Hindlimb muscle (tissue), 1 donor: ENCODE measurements at places on chromosomes 1 and 21.

DNA sequence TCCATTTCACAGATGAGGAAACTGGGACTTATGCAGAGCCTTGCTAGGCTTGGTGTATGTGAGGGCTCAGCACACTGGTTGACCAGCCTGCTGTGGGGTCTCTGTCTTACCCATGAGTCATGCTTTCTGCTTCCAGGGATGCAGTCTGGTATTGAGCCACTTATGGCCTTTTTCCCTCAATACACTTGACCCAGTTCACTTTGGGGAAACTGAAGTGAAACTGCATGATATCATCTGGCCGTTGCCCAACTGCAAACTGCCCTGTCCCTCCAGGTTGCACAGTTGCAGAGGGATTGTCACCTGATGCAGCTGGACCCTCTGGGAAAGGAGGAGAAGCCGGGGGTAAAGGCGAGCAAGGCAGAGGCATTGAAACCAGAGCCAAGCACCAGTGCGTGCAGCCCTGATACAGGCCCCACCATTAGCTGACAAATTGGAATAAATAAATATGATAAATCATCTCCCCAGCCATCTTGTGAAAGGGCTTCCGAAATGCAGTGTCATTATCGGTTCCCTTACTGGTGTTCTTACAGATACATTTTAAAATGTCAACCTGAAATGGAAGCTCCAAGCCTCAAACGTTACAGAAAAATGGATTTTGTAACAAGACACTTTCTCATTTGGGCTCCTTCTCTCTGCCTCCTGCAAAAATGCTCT, 39.3 kb upstream of the DUSP10 start:
- no peak for DNase-seq

GRCh38 chr1:235659186-235659771, 9.7 kb upstream of the GNG4 start:
- no peak for DNase-seq

DNA sequence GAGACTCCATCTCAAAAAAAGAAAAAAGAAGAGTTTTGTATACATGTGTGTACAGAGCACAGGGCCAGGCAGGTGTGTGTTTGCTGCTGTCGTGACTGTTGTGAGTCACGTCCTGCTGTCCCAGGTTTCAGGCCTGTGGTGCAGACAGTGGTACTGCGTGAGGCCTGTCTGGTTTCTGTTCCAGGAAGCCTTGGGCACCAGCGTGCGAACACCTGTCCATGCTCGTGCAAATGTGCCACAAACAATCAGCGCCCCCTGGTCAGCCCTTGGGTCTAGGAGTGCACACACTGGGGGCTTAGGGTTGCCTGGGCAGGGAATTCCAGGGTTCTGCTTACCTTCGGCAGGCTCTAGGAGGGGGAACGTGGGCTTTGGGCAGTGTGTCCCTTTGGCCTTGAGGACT, 16.9 kb downstream of the GPR157 start:
- no peak for DNase-seq

- no peak for DNase-seq
These were observed 244.2 kb upstream of the HOOK1 start for GRCh38 chr1:59570524-59570923.

DNA sequence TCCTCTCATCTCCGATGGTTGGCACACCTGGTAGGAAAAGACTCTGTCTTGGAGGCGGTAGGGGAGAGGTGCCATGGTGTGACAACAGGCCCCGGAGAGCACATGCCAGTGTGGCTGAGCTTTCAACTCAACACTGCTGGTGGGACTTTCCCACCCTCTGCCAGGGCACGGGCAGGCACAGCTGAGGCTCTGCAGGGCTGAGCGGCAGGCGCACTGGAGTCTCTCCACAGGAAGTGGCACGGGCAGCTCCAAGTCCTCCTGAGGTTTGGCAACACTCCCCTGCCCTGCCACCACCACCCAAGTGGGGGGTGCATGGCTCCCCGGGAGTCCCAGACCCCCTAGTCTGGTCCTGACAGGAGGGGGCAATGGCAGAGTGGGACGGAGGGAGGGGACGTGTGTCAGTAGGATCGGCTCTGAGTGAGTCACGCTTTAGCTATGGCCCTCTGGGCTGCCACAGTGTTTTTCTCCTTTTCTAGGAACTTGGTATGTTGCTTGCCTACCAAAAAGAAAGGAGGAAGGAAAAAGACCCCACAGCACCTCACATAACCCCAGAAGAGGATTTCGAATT, 27.3 kb upstream of the EVA1B start:
- DNase-seq: no peak

GRCh38 chr1:103254691-103255090, 146.4 kb upstream of the COL11A1 start:
- no peak for DNase-seq

GRCh38 chr1:32724678-32725614, 22.4 kb upstream of the SYNC start:
- no peak for DNase-seq

DNA sequence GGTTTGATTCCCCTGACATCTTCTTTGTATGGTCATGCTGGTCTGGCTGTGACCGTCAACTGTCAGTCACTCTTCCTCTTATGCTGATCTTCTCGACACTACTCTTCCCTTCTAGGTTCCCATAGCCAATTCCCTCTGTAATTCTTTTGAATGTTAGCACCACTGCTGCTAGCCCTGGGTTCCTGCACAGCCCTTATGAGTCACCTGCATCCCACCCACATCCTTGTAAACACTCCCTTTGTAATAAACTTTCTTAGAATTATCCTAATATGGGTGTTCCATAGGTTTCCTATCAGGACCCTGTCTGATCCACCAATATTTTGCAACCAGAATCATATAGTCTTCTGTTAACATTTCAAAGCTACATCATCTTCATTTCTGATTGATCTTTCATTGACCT, 37.1 kb downstream of the JUN start:
- no peak for DNase-seq

GRCh38 chr1:234512451-234512861, 33.5 kb upstream of the TARBP1 start:
- no peak for DNase-seq

DNA sequence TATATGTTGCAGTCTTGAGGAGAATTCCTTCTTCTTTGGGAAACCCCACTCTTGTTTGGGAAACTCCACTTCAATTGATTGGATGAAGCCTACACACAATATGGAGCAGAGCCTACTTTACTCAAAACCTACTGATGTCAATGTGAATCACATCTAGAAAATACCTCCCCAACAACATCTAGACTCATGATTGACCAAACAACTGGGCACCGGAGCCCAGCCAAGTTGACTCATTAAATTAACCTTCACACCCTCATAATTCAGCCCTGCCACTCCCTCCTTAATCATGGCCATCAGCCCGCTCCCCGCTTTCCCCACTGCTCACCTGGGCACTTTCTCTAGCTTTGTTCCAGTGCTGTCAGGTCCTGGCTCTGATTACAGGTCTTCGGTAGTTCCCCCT, 208.1 kb upstream of the MAP1LC3C start:
- no peak for DNase-seq

GRCh38 chr1:34899471-34899870, 30.0 kb downstream of the DLGAP3 start:
- DNase-seq: no peak

DNA sequence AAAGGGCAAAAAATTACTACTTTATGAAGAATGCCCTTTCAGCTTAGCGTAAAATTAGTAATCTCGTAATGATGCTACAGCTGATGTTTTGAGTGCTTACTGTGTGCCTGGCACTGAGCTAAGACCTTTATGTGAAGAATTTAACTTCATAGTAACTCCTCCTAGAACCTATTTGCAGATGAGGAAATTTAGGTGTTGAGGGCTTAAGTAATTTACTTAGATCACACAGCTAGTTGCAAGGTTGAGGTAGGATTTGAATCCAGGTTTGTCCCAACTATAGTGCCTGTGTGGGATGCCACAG, 1.4 kb downstream of the ZMYM4 start:
- no peak for DNase-seq

DNA sequence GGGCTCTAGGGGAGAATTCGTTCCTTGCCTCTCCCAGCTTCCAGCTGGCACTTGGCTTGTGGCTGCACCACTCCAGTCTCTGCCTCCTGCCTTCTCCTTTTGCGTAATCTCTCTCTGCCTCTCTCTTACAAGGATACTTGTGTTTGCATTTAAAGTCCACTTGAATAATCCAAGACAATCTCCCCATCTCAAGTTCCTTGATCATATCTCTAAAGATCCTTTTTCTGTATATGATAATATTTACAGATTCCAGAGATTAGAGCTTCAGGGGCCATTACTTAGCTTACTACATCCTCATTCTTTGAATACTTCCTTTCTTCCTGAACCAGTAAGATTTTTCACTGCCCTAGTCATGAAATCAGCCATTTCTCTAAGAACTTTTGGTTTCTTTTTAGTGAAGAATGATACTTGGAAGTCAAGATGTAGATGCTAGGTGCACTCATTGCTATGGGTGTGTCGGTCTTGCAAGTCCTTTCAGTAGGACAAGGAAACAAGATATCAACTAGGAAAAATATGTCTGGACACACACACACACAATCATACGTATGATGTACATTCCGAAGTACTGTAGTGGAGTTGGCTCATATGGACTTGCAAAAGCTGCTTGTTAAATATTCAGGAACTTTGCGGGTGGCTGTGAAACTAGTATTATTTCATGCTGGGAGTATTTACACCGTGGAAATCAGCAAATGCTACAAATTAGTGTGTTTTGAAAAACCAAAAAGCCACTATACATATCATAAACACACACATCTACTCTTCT, 20.8 kb upstream of the RLF start:
- DNase-seq: no peak

DNA sequence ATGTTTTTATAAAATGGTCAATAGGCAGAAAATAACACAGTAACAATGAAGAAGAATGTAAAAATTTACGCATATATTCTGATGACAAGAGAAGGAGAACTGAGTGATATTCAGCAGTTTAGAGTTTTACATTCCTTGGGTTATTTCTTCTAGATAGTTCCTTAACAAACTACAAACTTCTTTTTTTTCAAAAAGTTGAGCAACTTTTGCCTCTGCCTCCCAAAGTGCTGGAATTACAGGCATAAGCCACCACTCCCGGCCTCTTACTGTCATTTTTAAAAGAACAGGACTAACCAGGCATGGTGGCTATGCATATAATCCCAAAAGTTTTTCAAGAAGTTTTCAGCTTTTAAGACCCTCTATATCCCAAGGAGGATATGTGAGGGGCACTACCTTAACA, 32.9 kb downstream of the ARNT start:
- no peak for DNase-seq

DNA sequence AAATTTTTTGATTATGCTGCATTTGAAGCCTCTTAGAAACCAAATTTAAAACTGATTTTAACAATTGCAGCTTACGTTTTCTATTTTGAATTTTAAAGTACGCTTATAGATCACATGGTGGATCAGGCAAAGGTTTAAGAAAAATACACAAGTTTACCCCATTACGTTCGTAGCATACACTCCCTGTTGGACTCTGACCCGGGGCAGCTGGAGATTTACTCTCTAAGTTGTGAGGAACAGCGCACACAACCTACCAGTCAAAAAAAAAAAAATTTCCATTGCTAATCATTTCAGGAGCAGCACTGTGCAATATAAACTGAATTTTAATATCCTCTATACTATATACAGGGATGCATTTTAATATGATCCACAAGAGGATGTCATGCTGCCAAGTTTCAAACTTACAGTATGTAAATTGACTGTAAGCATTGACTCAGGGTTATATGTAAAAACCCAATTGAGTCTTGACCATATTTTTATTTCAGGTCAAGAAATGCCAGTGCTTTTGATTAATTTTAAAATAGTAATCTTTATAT, 20.4 kb downstream of the CSDE1 start:
- no peak for DNase-seq

DNA sequence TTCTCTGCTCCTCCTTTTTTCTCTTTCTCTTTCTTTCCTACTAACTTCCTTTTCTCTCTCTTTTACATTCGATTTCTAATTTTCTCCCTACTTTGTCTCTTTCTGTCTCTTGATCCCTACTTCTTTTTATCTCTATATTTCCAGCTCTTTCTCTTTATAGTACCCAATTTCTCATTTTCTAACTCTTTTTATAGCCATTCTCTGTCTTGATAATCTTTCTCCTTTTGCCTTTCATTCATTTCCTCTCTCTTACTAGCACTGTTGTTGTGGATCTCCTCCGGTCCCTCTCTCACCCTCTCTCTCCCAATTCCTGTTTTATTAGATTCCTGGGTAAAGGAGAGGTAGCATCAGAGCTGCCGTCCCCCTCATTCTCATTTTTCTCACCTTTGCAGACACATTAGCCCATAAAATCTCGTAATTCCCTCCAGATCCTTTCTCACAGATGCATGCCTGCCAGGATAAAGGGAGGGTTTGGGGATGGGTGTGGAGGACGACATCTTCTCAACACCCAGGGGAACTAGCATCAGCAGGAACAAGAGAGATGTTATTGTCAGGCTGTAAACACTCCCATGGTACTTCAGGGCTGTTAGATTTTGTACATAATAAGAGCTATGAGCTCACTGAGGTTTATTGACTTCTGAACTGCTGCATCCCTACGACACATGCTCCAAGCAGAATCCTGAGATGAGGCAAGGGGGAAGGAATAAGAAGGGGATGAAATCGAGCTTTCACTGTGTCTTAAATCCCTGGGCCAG, 159.0 kb upstream of the GALNT2 start:
- DNase-seq: no peak

DNA sequence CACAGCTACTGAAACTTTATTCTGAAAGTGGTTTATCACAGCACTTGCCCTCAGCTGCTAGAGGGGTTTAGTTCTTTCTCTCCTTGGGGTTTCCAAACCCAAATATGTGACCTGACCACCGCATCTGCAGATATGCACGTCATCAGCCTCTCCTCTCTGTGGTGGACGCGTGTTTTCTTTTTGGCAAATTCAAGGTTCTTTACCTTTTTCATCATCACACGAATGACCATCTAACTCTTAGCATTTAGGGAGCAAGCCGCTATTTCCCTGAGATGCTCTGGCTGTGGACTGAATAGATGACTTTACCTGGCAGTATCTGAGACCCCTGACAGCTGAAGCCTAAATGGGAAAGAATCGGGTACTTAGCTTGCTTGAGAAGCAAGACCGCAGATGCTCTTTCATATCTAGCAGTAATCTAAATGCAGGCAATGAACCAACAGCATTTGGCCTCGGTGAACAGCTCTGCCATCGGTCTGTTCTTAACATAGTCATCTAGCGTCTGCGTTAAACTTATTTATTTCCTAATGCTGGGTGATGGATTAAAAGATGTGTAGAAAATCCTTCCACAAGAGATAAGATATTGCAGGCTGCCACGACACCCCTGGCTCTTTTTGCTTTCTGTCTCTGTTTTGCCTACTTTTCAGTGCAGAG, 463.4 kb downstream of the CAMTA1 start:
- no peak for DNase-seq

DNA sequence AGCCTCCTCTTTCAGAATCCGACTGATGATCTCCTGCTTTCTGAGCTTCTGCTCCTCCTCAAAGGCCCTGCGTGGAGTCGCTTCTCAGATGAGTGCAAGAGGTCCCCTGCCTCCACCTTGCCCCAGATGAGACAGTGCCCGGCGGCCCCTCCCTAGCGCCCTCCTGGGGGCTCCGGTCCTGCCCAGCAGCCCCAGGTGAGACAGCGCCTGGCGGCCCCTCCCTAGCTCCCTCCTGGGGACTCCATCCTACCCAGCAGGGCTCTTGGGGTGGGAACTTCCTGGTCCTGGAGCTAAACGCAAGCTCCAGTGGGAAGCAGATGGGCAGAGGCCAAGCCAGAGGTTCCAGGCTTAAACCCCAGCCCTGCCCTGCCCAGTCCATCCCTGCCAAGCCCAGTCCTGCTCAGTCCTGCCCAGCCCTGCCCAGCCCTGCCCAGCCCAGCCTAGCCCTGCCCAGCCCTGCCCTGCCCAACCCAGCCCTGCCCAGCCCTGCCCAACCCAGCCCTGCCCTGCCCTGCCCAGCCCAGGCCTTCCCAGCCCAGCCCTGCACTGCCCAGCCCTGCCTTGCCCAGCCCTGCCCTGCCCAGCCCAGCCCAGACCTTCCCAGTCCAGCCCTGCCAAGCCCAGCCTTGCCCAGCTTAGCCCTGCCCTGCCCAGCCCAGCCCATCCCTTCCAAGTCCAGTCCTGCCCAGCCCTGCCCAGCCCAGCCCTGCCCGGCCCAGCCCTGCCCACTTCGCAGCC, 34.6 kb downstream of the CFAP74 start:
- DNase-seq: no peak
